ENCODE measurements at places on chromosomes 7 and 10. TPM values are rescaled to one million over a fixed set of nuclear protein-coding genes. Genes with fewer than 3 reads are reported as not detected.

Gene MYPN
- not detected for total RNA-seq

Gene SPDYE5
- total RNA-seq = 0.20 TPM

Gene UCMA
- not detected for total RNA-seq

GRCh38 chr10:120824881-120825309 is 26.3 kb upstream of the WDR11 start:
- no peak overlapping the region for H3K4me3 ChIP-seq
- no peak overlapping the region for H3K27ac ChIP-seq
- no peaks in the 10 kb centered on the region for H3K27me3 ChIP-seq
- no peaks in the 10 kb centered on the region for H3K4me1 ChIP-seq
- no peaks in the 10 kb centered on the region for H3K36me3 ChIP-seq

DNA sequence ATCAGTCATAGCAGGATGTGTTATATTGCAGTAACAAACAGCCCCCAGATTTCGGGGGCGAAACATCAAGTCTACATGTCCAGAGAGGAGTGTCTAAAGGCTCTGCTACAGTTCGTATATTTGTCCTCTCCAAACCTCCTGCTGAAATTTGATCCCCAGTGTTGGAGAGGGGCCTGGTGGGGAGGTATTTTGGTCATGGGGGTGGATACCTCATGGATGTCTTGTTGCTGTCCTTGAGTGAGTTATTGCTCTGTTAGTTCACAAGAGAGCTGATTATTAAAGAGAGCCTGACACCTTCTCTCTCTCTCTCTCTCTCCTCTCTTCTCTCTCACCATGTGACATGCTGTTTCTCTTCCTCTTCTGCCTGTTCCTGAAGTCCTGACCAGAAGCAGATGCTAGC is 343.7 kb downstream of the TCERG1L start:
- no peak overlapping the region for H3K27ac ChIP-seq
- no peaks in the 10 kb centered on the region for H3K27me3 ChIP-seq
- H3K4me1 ChIP-seq = no peaks in the 10 kb centered on the region
- H3K4me3 ChIP-seq = no peak overlapping the region
- no peak for DNase-seq

DNA sequence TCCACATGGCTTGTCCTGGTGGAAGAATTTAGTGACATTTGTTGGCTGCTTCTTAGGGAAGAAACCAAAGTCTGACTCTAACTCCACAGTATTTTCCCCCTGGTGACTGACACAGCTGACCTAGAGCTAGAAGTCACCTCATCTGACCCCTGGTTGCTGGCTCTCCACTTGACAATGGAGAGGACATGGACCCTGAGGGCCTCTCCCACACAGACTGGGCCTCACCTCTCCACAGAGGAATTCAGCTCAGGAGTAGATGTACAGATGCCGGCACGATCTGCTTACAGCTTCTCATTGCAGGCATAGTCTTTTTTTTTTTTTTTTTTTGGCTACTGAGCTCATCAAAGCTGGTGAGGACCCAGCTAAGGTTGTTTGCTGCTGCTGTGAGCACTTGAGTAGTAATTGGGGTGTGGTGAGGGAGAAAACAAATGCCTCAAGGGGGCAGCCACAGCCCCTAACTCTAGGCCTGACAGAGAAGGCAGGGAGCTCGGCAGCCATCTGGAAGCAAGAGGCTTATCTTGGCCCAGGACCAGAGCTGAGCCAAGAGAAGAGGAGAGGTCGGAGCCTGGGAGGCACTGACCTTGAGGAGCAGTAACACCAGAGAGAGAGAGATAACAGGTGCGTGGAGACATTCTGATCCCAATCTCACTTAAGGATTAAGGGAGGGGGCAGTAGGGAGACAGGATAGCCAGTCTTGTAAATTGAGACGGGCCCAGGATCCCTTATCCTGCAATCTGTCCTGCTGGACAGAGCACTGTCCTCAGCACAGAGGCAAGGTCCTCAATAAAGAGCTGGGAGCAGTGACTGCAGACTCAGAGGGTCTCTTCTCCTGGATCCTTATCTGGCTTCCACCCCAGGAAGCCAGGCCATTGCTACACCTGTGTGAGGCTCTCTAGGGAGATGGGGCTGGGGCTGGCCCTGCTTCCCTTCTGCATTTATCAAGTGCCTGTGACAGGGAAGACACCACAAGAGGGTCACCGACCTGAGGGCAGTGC is 9.4 kb downstream of the PRSS58 start:
- no peaks in the 10 kb centered on the region for H3K36me3 ChIP-seq
- no peaks in the 10 kb centered on the region for H3K4me1 ChIP-seq
- H3K27ac ChIP-seq = no peak overlapping the region
- no peak overlapping the region for H3K4me3 ChIP-seq
- no peak for DNase-seq

- H3K36me3 ChIP-seq = no peaks in the 10 kb centered on the region
- no peak overlapping the region for H3K4me3 ChIP-seq
- H3K27me3 ChIP-seq = no peaks in the 10 kb centered on the region
- no peak for DNase-seq
- H3K4me1 ChIP-seq = no peaks in the 10 kb centered on the region
Observed at GRCh38 chr7:122488241-122488640, 183.7 kb upstream of the FEZF1 start.

DNA sequence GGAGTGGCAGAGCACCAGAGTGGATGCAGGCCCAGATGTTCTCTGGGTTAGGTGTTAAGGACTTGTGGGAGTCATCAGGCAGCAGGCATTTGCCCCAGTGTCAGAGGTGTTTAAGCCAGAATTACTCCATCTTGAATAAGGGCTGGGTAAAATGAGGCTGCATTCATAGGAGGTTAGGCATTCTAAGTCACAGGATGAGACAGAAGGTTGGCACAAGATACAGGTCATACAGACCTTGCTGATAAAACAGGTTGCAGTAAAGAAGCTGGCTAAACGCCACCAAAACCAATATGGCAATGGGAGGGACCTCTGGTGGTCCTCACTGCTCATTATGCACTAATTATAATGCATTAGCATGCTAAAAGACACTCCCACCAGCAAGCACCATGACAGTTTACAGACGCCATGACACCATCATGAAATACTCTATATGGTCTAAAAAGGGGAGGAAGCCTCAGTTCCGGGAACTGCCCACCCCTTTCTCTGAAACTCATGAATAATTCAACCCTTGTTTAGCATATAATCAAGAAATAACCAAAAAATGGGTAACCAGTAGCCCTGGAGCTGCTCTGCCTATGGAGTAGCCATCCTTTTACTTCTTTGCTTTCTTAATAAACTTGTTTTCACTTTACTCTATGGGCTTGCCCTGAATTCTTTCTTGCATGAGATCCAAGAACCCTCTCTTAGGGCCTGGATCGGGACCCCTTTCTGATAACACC is 882 bp upstream of the LRRC61 start:
- peak; percentile 65 for DNase-seq
- H3K4me3 ChIP-seq = peak overlapping the region; percentile 97
- H3K27me3 ChIP-seq = no peaks in the 10 kb centered on the region
- peaks cover 11% of the 10 kb centered on the region for H3K36me3 ChIP-seq
- peak overlapping the region; percentile 77 for H3K27ac ChIP-seq

DNA sequence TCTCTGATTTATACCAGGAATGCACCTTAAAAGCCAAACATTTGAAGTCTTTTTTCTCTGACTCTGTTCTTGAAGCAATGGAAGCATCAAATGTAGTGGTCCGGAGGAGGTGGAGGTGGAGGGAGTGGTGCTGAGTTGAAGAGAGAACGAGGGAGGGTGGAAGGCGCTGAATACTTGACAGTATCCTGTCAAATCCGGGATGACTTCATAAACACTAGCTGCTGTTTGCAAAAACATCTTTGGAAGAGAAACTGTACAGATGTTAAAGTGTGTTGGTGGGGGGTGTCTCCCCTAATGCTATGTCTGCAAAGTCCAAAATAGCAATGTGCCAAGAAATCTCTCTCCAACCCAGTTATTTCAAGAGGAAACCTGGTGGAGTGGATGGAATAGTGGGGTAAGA is 328.5 kb upstream of the AUTS2 start:
- H3K27me3 ChIP-seq = no peaks in the 10 kb centered on the region
- H3K27ac ChIP-seq = no peak overlapping the region
- H3K4me3 ChIP-seq = no peak overlapping the region
- no peaks in the 10 kb centered on the region for H3K4me1 ChIP-seq
- H3K36me3 ChIP-seq = no peaks in the 10 kb centered on the region
- DNase-seq = no peak

- no peaks in the 10 kb centered on the region for H3K36me3 ChIP-seq
- no peaks in the 10 kb centered on the region for H3K27me3 ChIP-seq
- H3K4me3 ChIP-seq = no peak overlapping the region
- H3K4me1 ChIP-seq = no peaks in the 10 kb centered on the region
Observed at GRCh38 chr10:131730771-131731497, 169.9 kb upstream of the PPP2R2D start.

DNA sequence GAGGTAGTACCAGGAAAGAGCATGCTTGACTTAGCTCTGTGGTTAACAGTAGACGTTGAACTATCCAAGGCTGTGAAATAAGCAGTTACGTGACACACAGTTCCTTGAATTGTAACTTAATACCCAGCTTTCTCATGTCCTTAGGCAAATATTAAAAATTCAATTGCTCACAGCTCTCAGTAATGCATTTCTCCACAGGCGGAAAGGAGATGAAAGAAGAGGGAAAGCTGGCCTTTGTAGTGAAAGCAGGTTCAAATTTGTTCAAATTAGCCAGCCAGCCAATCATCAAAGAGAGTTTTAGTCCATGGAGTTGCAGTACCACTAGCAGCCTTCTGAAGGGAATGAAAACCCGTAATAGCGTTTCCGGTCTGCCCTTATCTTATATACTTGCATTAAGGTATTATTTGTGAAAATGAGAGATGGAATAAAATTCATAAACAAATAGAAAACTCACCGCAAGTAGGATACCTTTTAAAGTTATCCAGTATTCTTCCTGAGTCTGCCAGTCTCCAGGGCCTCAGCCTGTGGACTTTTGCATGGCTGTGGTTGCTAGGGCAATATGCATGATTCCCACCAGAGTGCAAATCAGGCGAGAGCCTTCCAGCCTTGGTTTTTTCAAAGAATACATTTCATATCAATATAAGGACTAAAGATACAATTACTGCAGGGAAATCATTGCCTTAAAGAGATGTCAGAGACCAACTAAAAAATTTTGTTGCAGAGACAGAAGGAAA is 795.5 kb downstream of the TNS3 start:
- H3K4me1 ChIP-seq = no peaks in the 10 kb centered on the region
- H3K36me3 ChIP-seq = no peaks in the 10 kb centered on the region
- H3K4me3 ChIP-seq = no peak overlapping the region
- no peak for DNase-seq
- no peaks in the 10 kb centered on the region for H3K27me3 ChIP-seq
- H3K27ac ChIP-seq = no peak overlapping the region

DNA sequence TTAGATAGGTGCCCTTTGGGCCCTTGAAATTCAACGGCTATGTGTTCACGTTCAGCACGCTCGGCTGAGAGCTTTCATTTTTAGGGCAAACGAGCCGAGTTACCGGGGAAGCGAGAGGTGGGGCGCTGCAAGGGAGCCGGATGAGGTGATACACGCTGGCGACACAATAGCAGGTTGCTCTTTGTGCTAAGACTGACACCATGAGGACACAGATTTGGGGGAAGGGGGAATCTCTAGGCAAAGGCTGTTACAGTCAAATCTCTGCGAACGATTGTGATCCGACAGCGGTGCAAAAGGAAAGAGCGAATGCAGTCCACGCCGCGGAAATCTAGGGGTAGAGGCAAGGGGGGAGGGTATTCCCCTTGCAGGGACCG is 667 bp downstream of the KLLN start:
- peak overlapping the region; percentile 94 for H3K4me3 ChIP-seq
- peak; percentile 88 for DNase-seq
- H3K36me3 ChIP-seq = no peaks in the 10 kb centered on the region
- H3K27ac ChIP-seq = peak overlapping the region; percentile 81
- no peaks in the 10 kb centered on the region for H3K27me3 ChIP-seq
- peaks cover 22% of the 10 kb centered on the region for H3K4me1 ChIP-seq

DNA sequence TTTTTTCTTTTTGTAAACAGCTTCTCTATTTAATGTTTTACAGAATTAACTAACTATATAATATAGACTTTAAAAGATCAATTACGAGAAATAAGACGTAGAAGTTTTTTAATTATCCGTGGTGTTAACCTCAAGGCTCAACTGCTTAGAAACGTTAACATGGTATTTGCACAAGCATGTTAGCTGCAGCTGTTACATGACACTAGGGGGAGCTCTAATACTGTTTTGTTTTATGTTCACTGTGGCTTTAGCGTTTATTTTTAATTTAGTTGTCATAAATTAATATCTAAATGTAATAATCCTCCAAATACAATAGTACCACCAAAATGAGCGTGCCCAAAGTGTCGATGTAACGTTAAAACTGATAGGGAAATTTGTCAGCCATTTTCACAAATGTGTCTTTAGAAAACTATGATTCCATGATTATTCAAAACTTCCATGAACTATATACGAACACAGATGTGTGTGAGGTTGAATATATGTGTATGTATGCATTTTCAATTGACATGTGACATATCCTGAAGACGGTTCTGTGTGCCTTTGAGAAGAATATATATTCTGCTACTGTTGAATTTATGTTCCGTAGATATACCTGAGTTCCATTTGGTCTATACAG is 828.8 kb upstream of the MBL2 start:
- H3K4me1 ChIP-seq = no peaks in the 10 kb centered on the region
- no peak for DNase-seq
- no peak overlapping the region for H3K27ac ChIP-seq
- H3K4me3 ChIP-seq = no peak overlapping the region
- no peaks in the 10 kb centered on the region for H3K27me3 ChIP-seq

GRCh38 chr10:10132009-10132408 is 885.7 kb upstream of the CELF2 start:
- no peak overlapping the region for H3K4me3 ChIP-seq
- no peak for DNase-seq
- no peaks in the 10 kb centered on the region for H3K27me3 ChIP-seq
- H3K4me1 ChIP-seq = no peaks in the 10 kb centered on the region
- no peaks in the 10 kb centered on the region for H3K36me3 ChIP-seq

DNA sequence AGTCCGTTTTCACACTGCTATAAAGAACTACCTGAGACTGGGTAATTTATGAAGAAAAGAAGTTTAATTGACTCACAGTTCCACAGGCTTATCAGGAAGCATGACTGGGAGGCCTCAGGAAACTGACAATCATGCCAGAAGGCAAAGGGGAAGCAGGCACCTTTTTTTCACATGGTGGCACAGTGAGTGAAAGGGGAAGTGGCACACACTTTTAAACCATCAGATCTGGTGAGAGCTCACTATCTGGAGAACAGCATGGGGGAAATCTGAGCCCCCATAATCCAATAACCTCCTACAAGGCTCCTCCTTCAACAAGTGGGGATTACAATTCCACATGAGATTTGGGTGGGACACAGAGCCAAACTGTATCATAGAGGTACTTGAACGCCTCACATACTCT is 30.0 kb downstream of the AGR3 start:
- no peak overlapping the region for H3K4me3 ChIP-seq
- H3K4me1 ChIP-seq = no peaks in the 10 kb centered on the region
- H3K36me3 ChIP-seq = no peaks in the 10 kb centered on the region
- DNase-seq = peak; percentile 28
- peaks cover 5% of the 10 kb centered on the region for H3K27me3 ChIP-seq
- no peak overlapping the region for H3K27ac ChIP-seq

Measured in CD4-positive, alpha-beta T cell (primary cell).